ENCODE measurements at places on chromosomes 3 and 15.

DNA sequence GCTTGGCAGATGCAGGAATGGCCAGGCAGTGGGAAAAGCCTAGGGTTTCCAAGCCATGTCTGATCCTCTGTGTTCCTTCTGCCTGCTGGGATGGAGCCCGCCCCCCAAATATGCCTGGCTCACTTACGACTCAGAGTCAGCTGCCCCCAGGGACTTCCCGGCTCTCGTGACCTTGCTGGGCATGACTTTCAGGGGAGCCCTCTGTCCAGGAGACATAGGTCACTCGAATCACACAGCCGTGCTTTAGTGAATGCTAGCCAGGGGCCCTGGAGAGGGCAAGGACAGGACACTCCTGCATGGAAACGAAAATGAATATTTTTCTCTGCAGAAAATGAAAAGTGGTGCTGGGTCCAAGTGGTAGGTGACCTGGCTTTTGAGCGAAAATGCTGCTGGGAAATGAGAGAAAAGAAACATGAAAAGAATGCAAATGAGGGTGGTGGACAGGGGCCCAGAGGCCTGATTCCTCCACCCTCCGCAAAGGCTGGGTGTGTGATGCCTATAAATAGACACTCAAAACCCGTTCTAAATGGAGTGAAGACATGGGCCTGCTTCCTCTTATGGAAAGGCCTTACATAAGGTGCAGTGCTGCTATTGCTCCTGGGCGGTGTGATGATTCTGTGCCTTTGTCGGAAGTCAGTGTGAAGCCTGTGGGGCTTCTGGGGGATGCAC is 107.4 kb downstream of the APBA2 start:
- no peak for DNase-seq

- no peak for DNase-seq
Measured at GRCh38 chr3:132661101-132661500, 972 bp downstream of the UBA5 start.

- no peak for DNase-seq
Measured at GRCh38 chr3:108189440-108189839, 32.8 kb downstream of the IFT57 start.

DNA sequence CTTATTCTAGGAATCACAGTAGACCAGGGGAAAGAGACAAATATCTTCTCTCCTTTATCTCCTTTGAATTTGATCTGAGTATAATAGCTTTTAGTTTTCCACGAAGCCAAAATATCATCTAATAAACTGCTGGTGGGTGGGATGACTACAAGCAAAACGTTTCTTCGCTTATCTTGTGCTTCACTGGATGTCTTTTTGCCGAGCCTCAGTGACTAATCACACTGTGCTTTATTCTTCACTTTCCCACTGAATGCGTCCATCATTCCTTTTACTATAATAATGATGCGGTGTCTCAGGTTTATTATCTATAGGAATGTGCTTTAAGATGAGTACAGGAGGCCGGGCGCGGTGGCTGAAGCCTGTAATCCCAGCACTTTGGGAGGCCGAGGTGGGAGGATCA is 32.5 kb downstream of the CEP152 start:
- no peak for DNase-seq

DNA sequence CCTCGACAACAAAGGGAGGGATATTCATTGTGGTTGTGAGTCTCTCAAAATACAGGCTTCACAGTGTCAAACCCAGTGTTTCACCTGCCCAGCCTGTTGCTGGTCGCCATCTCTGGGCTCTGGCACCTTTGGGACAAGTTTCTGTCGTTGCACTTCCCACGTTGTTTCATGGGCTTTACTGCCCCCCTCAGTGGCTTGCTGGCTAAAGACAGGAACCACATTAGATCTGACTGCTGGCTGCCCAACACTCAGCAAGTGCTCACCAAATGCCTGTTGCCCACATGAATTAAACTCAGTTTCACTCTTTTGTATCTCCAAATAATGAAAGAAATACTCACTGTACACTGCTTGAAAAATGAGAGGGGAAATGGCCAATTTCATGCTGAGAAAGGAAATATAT is 27.6 kb downstream of the FOXL2 start:
- DNase-seq, result no peak

GRCh38 chr15:44275150-44275830 is 13.2 kb upstream of the GOLM2 start:
- no peak for DNase-seq

All from skeletal muscle cell (primary cell).